ENCODE measurements at places on chromosomes 16 and 17.

- DNase-seq = no peak
Measured at GRCh38 chr17:10072086-10072485, 126.3 kb downstream of the GAS7 start.

DNA sequence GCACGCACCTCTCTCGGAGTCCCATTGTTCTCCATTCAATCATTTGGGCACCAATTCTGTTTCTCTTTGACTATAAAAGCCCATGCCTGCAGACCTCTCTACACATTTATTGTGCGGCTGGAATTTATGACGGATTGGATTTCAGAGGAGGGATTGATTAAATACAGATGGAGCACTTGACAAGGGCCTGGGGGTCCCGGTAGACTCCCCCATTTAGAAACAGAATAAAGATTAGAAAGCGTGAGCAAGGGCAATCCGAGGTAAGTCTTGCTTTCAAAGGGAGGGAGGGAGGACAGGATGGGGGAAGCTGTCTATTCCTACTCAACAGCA, 15.1 kb upstream of the PITPNM3 start:
- DNase-seq = no peak

- no peak for DNase-seq
Measured at GRCh38 chr17:4789701-4789950, 862 bp downstream of the GLTPD2 start.

DNA sequence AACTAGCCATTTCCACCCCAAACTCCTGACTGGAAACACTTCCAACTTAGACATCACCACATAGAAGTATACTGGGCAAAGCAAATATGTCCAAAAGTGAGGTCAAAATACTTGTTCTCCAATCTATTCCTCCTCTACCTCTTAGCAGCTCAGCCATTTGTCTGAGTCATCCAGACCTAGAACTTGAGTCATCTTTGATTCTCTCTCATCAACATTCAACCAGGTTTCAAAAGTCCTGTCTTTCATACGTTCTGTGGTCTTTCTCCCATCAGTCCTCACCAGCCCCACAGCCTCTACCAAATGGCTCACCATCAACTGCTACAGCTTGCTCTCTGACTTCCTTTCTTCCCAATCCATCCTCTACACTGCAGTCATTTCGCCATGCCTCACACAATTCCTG, 6.8 kb downstream of the ANKFY1 start:
- no peak for DNase-seq

- no peak for DNase-seq
Measured at GRCh38 chr17:44004761-44005526, 522 bp downstream of the NAGS start.

DNA sequence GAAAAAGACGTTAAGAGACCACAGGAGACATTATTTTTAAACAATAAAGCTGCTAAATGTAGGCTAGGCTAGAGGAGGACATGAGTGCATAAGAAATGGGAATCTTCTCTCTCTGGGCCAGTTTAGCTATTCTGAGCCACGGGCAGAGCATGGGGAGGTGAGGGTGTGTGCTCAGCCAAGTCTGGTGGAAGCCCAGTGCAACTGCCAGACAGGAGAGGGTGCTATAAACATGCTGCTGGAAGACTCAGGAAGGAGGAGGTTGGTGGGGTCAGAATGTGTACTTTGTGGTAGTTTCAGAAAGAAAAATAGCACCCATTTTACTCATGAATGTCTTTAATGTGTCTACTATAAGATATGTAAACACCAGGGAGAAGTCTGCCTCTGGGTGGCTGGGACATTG, 5.9 kb upstream of the SDK2 start:
- DNase-seq = no peak

Measured in HuH-7.5 (cell line).